Stomach (tissue), 19 donors: ENCODE measurements at places on chromosomes 7 and 10. TPM values are rescaled to one million over a fixed set of nuclear protein-coding genes. Genes with fewer than 3 reads are reported as not detected.

The CALHM2 gene
- total RNA-seq: 30.1 TPM

GRCh38 chr7:152897401-152897800 is 137.8 kb downstream of the ACTR3B start:
- no peak for DNase-seq

DNA sequence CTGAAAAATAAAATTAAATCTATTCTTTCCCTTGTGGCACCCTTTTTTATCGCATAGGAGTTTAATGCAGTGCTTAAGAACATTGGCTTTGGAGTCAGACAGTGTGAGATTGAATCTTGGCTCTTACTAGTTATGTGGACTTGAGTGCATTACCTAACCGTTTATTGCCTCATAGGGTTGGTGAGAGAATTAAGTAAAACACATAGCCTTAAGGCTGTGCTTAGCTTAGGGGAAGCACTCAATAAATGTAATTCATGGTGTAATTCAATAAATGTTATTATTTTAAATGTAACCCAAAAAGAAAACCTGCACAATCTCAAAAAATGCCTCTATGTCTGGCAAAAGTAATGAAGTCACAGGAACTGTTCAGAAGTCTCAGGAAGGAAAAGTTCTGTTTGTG is 2.7 kb downstream of the STK17A start:
- DNase-seq: no peak

GRCh38 chr7:111438369-111439289 is 123.7 kb downstream of the IMMP2L start:
- DNase-seq: no peak

The TDRD1 gene
- not detected for total RNA-seq

The HIBADH gene
- total RNA-seq: 46.4 TPM

DNA sequence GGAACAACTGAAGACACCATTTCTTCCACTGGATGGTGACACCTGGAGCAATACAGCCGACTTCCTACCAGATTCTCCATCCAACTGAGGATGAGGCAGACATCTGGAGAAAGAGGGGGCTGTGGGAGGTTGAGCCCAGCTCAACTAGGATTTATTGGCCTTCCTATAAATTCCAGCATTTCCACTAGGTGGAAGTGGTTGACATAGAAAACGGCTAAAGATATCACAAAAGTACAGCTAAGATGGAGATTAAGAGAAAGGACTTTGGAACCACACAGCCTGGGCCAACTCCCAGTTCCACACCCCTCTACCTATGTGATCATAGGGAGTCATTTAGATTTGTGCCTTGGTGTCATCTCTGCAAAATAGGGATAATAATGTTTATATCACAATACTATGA is 61.3 kb upstream of the CAV2 start:
- peak; percentile 33 for DNase-seq

GRCh38 chr7:55369427-55370400 is 4.6 kb downstream of the LANCL2 start:
- no peak for DNase-seq

- no peak for DNase-seq
These were observed 16.4 kb upstream of the ZNF32 start for GRCh38 chr10:43665054-43665453.

- no peak for DNase-seq
These were observed 57.4 kb upstream of the CASD1 start for GRCh38 chr7:94452239-94452638.

DNA sequence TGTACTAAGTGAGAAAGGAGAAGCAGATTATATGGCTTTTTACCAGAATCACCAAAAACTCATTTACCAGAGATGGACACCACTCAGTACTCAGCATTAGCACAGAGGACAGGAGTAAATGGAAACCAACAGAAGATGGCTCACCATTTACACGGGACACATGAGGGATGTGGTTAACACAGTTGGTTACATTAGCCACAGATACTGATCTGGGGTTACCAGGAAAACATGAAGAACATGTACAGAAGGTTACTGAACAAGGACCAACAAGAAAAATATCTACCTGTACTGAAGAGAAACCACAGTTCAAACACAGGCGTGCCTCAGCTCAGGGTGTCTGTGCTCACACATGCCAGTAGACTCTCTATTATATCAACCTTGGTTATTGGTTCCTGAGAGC is 1285.8 kb upstream of the SORCS1 start:
- no peak for DNase-seq

- DNase-seq: no peak
These were observed 175.6 kb downstream of the ELFN1 start for GRCh38 chr7:1845536-1846311.

- no peak for DNase-seq
These were observed 412.1 kb downstream of the SUGCT start for GRCh38 chr7:40546616-40547501.

The GRM3 gene
- total RNA-seq: not detected

DNA sequence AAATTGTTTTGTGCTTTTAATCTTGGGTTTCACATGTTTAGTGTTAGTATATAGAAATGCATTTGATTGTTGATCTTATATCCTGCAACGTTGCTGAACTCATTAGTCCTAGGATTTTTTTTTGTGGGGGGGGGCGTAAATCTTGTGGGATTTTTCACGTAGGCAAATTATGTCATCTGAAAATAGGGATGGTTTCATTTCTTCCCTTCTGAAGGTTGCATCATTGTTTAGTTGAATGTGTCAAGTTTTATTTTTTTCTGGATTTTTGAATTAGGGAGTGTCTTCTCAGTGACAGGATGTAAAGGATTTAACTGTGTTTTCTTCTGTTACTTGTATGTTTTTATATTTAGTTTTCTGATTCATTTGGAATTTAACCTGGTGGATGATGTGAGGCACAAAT is 26.7 kb downstream of the MKLN1 start:
- DNase-seq: no peak

- DNase-seq: no peak
These were observed 7.4 kb downstream of the SH3PXD2A start for GRCh38 chr10:103847909-103848468.
